ENCODE measurements at places on chromosomes 13 and 19.

DNA sequence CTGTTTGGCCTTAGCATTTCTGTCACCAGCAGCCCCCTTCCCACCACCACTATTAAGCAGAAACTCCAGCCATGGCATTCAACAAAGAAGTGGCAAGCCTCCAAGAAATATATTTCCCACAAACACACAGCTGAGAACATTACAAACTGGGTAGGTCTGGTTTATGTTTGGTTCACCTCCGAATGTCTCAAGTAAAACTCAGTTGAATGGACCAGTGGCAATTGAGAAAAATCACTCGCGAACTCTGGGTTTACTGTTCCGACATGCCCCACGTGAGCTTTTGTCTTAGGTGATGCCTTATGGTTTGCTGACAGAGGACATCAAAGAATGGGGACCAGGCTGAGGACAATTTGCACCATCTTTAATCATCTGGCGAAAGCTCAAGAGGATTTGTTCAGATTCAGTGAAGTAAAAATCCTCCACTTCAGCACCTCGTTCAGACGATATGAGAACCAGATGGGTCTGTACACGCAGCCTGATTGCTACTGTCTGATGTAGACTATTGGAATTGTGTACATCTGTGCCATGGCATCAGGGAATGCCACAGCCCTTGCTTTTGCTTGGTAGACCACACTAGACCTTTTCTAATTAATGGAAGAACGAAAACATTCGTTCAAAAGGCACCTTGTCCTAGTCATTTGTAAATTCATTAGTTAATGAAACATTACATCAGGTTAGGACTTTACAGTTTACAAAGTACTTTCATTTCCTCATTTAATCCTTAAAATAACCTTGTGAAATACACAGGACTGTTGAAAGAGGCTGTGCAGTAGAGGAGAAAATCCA lies 59.4 kb downstream of the SLC10A2 start:
- DNase-seq: no peak

- DNase-seq: no peak
These were observed 190.4 kb downstream of the UQCRFS1 start for GRCh38 chr19:29022599-29022998.

DNA sequence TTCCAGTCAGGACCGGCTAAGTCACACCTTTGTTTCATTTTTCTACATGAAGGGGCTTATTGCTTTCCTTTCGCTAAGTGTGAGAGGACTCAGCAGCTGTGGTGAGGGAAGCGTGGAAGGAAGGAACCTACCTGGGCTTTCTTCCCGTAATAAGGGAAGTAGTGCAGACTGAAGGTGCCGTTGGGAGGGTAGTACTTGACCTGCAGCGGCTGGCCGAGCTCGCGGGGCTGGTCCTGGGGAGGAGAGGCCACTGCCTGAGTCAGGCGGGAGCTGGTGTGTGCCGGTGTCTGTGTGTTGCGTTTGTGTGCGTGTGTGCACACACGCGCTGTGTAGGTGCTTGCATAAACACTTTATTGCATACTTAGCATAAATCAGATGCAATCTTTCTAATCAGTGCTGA lies 7.7 kb downstream of the ATP4B start:
- DNase-seq: no peak

DNA sequence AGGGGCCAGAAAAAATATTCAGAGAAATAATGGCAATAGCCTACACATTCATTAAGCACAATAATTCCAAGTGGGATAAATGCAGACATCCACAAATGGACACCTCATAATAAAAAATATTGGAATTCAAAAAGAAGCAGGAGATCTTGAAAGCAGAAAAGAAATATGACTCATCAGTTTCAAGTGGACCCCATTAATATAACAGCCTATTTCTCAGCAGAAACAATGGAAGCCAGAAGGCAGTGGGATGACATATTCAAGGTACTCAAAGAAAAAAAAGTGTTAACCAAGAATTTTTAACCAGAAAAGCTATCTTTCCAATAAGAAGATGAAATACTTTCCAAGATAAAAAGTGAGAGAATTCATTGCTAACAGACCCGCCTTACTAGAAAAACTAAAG lies 48.4 kb upstream of the CYP2A13 start:
- no peak for DNase-seq

DNA sequence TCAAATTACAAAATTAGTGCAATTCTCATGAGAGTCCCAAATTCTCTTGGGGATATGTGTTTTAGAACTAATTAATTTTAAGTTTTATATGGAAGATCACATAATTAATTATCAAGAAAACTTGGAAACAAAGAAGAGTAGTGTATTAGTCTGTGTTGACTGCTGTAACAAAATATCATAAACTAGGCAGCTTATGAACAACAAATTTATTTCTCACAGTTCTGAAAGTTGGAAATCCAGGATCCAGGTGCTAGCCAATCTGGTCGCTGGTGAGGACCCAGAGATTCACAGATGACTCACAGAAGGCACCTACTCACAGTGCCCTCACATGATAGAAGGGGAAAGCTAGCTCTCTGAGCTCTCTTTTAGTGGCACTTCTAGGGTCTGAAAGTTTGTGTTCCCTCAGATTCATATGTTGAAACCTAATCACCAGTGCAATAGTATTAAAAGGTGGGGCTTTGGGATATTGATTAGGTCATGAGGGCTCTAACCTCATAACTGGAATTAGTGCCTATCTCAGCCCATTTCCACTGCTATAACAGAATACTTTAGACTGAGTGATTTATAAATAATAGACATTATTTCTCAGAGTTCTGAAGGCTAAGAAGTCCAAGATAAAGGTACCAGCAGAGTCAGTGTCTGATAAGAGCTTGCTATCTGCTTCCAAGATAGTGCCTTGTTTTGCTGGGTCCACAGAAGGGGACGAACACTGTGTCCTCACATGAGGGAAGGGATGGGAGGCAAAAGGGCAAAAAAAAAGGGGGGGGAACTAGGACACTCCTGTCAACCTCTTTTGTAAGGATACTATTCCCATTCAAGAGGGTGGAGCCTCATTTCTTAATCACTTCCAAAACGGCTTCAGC lies 1.5 kb upstream of the ARGLU1 start:
- DNase-seq: no peak

GRCh38 chr19:55223291-55224037 lies 5.1 kb downstream of the TMEM86B start:
- no peak for DNase-seq

DNA sequence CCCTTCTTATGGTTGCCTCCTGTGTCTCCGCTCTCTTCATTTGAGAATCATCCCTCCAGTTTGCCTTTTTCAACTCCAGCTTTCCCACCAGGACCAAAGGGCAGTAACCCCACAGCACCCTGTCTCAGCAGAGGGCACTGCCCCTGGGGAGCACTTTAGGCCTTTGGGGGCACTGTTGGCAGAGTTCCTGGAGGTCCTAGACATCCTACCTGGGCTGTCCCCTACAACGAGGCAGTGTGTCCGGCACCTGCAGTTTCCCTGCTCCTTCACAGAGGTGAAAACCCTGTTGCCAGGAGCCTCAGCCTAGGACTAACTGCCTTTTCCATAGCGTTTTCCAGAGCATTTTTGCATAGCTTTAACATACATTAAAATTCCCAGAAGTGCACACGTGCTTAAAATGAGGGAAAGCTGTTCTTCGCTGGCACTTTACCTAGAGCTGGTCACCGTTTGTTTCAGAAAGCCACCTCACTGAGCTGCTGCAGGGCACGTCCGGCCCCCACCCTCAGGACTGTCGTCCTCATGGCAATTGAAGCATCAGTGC lies 234.9 kb downstream of the TEX29 start:
- no peak for DNase-seq

DNA sequence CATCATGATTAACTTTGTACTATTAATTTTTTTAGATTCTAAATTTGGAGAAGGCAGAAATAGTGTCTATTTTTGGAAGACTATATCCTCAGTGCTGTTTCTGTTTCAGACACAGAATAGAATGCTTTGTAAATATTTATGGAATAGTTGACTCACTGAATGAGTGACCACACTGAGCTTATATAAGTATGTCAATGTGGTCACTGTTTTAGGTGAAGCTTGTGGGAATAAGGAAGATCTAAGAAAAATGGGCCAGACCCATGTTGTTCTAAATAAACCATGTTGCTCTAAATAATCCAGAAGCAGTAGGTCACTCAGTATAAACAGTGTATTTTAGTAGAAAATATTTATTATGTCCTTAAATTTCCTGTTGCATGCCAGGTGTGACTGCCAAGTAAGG lies 45.5 kb upstream of the DACH1 start:
- no peak for DNase-seq

DNA sequence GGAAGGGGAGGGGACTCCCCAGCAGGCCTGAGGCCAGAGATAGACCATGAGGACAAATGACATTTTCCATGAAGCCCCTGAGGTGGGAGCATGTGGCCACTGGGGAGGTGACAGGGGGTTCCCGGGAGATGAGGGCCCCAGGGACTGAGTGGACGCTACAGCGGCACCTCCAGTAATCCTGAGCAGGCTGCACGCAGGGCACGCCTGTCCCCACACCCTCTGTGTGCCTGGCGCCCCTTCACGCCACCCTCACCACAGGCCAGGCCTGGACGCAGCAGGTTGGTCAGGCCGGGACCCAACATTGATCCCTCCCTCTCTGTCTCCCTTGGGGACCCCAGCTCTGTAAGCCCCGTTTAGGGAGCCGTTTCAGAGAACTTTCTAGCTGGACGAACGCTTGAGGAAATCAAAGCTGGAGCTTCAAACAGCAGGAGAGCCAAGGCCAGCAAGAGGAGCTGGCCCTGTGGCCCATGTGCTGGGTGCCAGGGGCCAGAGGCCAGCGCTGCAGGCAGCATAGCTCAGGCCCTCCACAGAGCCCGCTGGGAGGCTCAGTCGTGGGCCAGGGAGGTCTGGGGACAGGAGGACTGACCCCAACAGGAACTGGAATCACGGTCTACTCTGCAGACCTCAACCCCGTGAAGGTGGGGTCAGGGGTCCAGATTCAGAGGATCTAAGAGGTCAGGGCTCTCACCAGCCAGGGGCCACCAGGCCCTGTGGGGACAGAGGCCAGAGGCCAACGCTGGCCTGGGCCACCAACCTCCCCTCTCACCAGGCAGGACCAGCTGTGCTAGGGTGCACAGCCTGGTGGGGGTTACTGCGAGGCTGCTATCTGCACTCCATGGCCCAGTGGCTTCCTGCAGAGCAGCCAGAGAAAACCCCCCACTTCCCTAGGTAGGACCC lies 14.6 kb downstream of the LSM4 start:
- no peak for DNase-seq
